Hypothalamus (tissue), 51 donors: ENCODE measurements at places on chromosomes 2 and 18.

DNA sequence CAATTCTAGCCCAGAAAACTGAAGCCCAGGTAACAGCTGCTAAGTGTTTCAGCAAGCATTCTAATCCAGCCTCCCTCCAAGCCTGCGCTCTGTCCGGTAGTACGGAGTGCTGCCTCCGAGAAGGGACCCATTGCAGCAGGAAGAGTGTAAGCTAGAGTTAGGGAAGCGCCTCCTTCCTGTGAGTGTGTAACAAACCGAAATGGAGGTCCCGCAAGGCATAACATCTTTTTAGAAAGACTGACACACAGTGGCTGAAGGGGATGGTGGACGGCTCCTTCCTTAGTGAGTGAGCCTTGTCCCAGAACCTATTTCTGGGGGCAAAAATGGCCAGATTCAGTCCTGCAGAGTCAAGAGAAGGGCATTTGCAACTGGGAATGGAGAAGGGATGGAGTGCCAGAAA is 12.2 kb downstream of the PKDCC start:
- no peak for DNase-seq

GRCh38 chr2:240932001-240932723 is 26.0 kb downstream of the CROCC2 start:
- DNase-seq: no peak

GRCh38 chr2:95024371-95024770 is 1.1 kb upstream of the MAL start:
- peak; percentile 31 for DNase-seq

DNA sequence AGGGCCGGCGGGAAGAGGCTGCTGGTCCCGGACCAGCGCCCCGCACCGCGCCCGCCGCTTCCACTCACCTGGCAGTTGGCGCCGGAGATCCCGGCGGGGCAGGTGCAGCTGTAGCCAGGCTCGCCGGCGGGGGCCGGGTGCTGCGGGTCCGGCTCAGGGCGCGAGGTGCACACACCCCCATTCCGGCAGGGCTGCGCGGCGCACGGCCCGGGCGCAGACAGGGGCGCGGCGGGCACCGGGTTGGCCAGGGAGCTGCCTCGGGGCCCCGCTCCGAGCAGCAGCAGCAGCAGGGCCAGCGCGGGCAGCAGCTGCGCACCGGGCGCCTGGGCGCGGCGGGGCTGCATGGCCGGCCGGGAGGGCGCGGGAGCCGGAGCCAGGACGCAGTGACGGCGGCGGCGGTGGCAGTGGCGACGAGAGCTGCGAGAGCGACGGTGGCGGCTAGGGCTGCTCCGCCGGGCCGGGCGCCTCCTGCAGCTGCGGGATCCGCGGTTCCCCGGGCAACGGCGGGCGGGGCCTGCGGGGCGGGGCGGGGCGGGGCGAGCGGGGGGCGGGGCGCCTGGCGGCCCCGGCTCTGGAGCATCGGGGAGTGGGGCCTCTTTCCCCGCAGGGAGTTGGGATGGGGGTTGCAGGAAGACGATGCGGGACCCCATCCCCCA is at the start of gene DNER:
DNER (minus strand) TSS at position 476 of the 656 bp plus-strand sequence; CDS start at position 344, 132 bp downstream.
- DNase-seq: peak; percentile 60

DNA sequence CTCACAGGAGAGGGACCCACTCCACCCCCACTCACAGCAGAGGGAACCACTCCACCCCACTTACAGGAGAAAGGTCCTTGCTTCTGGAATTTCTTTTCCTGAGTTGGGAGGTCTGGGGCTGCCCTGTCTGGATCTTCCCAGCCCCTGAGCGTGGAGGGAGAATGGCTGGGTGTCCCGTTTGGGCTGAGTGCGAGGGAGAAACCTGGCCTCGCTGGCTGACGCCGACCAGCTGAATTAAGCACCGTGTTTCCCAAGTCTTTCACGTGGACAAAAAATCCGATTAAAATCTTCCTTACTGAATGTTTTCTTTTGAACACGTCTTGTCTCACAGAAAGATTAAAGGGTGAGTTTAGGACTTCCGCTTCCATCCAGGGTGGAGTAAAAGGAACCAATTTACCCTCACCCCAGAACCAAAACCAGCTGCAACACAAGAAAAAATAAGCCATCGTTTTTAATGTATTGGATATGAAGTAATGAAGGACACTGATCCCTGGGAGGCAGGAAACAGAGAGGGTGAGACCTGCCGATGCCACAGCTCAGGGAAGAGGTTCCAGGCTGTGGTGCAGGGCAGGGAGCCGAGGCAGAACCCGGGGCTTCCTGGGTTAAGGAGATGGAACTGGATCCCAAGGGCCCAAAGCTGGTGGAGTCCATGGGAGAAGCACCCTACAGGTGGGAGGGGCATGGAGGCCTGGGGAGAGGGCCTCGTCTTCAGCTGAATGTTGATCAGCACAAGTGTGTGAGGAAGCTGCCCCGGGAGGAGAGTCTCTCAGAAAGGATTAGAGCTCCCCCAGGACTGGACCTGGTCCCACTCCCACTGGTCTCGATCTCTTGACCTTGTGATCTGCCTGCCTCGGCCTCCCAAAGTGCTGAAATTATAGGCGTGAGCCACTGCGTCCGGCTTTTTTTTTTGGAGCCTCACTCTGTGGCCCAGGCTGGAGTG is 60.3 kb downstream of the RTP5 start:
- DNase-seq: no peak
